Stimulated activated CD8-positive, alpha-beta memory T cell treated with anti-CD3 and anti-CD28 coated beads, Interleukin-4, amount 100 ng/mL, for 4 hours (primary cell): ENCODE measurements at places on chromosomes 4 and X.

- DNase-seq = no peak
Measured at GRCh38 chr4:135007400-135007799, 805.8 kb upstream of the PABPC4L start.

DNA sequence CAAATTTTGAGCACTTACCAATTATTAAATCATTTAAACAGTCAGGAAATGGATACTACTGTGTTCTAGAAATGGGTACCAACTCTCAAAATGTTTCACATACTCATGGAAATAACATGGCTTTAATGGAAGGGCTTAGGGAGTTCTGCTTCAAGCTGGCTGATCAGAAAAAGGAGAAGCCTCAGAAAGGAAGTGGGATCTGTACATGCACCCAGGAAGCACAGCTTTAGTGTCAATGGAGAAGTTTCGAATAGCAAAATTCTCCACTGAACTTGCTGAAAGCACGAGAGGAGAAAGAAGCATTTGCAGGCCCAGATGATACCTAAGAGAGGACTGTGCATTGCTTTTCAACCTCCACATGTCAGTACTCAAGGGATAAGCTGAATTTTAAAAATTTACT lies 11.1 kb upstream of the HS3ST1 start:
- DNase-seq = no peak

- DNase-seq = no peak
Measured at GRCh38 chr4:32985256-32985655, 2265.1 kb downstream of the PCDH7 start.

GRCh38 chr4:75141162-75141561 lies 208.2 kb downstream of the PARM1 start:
- DNase-seq = no peak

DNA sequence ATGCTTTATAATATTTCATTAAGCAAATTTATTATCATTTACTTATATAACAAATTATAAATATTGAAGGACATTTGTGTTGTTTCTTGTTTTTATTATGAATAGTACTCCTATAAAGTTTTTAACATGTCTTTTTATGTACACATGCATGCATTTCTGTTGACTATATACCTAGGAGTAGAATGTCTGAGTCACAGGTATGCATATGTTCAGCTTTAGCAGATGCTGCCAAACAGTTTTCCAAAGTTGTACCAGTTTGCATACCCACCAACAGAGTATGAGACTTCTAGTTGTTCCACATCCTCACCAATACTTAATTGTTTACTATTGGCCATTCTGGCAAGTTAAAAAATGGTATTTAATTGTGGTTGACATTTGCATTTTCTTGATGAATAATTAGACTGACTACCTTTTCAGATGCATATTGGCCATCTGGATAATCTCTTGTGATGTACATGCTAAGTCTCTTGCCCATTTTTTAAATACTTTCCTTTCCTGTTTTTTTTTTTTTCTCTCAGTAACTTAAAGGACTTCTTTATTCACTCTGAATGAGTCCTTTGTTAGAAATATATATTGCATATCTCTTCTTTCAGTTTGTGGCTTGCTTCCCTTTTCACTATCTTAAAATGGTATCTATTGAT lies 132.2 kb upstream of the TRIM2 start:
- no peak for DNase-seq

- no peak for DNase-seq
Measured at GRCh38 chr4:168831585-168831918, 178.5 kb downstream of the CBR4 start.

DNA sequence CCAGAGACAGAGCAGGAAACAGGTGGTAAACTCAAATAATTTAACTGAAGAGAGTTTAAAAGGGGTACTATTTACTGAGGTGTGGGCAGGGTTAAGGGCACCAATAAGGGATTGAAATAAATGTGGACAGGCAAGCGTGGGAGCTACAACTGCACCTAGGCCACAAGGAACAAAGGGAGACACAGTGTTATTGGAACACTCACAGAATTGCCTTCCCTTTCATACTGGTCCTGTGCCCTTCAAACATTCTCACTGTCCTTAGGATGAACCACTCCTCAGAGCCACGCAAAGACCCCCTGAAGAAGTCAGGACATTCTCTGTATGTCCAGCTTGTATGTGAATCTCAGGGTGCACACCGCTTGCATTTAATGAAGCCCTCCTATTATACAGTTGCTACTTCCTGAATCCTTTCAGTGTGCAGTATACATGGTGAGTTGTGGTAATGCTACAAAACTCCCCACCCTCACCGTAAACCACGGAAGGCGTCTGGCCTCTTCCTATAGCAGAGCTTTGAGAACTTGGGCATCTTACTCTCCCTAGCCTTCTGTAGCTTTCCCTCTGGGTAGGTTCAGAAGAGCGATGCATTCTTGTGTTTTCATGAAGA lies 9.6 kb upstream of the MRPL1 start:
- peak; percentile 36 for DNase-seq

GRCh38 chr4:138851391-138852335 lies 163.9 kb upstream of the NOCT start:
- DNase-seq = no peak

GRCh38 chr4:48195374-48195773 lies 61.3 kb upstream of the TXK start:
- DNase-seq = no peak

DNA sequence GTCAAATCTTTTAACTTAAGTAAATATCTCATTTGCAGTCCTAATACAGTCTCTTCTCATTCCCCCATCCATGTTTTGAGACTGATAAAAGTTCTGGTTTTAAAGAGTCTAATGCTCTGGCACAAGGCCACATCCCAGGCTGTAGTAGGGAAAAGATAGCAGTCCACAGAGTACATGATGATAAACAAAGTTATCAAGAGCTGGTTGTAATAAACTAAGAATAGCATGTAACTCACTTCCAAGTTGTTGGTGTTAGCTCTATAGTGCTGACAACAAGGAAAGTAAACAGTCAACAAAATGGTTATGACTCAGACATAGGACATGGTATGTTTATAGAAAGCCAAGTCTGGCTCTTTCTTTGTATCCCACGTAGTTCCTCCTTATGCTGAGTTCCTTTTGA lies 21.8 kb upstream of the AREG start:
- DNase-seq = no peak

- DNase-seq = no peak
Measured at GRCh38 chr4:48190839-48191238, 56.8 kb upstream of the TXK start.

- no peak for DNase-seq
Measured at GRCh38 chr4:44147571-44148075, 301.0 kb downstream of the KCTD8 start.

DNA sequence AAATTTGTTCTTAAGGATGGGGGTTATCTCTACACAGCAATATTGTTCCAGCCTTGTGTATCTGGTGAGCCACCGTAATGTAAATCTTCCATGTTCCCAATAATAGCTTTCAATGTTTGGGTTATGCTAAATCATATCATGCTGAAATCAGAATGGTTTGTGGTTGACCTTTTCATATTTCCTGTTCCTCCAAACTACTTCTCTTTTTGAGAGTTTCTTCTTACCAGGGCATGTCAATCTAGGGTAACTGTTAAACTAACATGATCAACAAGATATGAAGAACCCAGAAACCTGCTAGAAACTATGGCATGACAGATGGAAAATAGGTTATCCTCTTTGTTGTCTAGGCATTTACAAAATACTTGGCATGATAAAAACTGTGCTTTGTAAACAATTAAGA lies 22.0 kb downstream of the TNMD start:
- no peak for DNase-seq

GRCh38 chrX:141142946-141143345 lies 34.0 kb downstream of the LDOC1 start:
- DNase-seq = no peak

DNA sequence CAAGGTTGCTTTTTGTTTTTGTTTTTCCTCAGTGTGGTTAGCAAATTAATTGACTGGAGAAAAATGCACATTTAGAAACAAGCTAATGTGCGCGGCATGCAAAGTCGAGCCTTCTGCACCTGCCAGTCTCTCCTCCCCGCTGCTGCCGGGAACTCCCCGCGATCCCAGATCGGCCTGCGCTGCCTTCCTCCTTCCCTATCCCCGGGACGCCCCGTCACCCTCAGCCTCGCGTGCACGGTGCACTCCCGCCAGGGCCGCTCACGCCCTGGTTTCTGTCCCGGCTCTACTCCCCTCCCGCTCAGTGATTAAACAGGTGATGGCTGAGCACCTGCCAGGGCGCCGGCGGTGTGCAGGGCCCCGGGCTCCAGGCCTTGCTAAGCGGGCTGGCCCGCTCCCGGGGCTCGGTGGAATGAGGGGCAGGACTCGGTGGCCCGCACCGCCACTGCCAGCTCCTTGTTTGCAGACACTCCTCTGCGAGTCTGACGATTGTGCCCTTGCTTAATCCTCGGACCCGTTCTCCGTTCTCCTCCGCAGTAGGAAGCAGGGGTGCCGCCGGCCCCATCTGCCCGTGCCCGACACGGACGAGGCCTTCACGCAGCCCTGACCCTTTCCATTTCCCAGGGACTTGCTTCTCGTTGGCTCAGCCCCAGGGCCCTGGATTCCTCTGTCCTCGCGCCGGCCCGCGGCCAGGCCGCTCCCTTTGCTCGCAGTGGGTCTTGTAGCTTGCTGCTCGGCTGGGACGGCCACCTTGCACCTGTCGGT lies 143.4 kb downstream of the TRIML1 start:
- DNase-seq = no peak

DNA sequence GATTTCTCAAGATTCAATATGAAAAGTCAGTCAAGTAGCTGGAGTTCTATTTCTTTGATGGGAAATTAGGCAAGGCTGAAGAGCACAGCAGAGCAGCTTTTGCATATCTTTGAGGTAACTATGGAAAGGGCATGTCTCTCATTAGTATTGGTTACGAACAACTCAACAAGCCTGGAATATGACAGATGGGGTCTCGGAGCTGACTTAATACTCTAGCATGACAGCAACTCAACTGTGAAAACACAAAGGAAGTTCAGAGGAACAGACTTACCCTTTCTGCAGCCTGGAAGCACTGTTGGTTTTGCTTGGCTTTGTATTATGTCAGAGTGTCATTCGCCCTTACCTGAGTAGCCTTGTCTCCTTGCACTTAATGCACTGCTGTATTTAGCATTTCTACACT lies 79.9 kb upstream of the AADAT start:
- no peak for DNase-seq

GRCh38 chr4:138299881-138300280 lies 57.7 kb upstream of the SLC7A11 start:
- DNase-seq = no peak
